Cardiac septum (tissue), 1 donor: ENCODE measurements at places on chromosomes 5 and 9.

DNA sequence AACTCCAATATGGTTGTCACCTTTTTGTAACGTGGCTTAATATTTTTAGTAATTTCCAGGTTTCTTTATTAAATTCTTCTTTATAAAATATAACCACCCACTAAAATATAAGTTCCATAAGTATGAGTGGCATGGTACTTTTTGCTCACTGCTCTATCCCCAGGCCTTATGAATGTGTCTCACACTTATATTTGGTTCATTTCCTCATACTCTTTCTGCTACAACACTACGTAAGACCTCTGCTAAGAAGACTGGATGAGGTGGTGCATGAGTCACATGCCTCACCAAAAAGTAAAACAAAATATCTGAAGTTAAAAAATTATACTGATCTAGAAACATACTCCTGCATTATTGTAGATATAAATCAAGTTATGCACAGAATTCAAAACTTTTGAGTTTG lies 400.9 kb downstream of the HCN1 start:
- DNase-seq, result no peak

GRCh38 chr5:172164769-172165212 lies 23.2 kb downstream of the STK10 start:
- no peak for DNase-seq

- DNase-seq, result no peak
Observed at GRCh38 chr5:137560420-137560819, 61.3 kb upstream of the SPOCK1 start.

- DNase-seq, result no peak
Observed at GRCh38 chr5:135426102-135427082, 20.8 kb downstream of the DCANP1 start.

DNA sequence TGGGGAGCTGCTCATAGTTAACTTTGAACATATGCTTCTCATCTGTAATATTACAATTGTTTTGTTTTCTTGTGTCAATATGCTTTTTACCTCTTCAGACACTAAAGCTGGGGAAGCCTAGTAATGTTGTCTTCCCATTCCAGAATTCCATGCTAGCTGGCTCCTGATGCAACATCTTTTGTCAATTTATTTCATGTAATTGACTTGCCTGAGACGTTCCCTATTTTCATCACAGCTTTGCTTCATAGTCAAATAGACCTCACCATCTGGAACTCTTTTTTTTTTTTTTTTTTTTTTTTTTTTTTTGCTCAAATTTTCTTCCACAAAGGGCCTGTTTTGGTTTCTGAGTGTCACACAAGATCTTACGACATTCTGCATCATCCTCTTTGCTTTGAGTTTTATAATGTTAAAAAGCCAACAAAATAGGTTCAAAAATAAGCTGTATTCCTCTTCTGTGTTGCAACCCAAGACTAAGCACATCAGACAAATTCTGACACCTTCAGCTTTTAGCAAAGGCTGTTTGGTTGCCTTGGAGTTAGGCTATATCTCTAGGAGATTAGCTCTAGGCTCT lies 235.2 kb downstream of the NR3C1 start:
- no peak for DNase-seq

GRCh38 chr9:130078547-130078946 lies 24.8 kb downstream of the GPR107 start:
- no peak for DNase-seq

DNA sequence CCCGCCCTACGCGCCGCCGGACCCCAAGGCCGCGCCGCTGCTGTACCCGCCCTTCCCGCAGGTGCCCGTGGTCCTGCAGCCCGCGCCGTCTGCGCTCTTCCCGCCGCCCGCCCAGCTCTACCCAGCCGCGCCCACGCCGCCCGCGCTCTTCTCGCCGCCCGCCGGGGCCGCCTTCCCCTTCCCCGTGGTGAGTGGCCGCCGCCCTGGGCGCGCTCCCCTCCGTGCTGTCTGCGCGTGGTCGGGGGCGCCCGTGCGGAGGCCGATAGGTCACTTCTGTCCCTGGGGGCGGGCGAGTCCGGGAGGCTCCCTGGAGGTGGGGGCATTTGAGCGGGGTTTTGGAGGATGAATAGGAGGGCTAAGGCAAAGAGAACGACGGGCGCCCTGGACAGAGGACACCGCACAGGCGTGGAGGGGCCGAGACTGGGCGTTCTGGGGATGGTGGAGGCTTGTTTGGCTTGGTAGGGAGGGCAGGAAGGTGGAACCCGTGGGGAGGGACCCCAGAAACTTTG lies 9.6 kb downstream of the PRRT1B start:
- no peak for DNase-seq

DNA sequence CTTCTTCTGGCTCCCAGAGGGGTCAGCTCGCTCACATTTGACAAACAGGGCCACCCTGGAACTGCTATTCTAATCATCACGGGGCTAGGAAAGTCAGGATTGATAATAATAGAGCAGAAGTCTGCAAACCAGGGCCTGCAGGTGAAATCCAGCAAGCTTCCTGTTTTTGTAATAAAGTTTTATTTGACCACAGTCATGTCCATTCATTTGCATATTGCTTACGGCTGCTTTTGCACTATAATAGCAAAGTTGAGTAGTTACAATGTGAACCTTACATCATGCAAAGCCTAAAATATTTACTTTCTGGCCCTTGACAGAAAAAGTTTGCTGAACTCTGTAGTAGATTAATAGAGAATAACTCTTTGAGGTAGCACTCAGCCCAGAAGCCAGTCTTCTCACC lies 63.2 kb upstream of the CTXN3 start:
- no peak for DNase-seq

DNA sequence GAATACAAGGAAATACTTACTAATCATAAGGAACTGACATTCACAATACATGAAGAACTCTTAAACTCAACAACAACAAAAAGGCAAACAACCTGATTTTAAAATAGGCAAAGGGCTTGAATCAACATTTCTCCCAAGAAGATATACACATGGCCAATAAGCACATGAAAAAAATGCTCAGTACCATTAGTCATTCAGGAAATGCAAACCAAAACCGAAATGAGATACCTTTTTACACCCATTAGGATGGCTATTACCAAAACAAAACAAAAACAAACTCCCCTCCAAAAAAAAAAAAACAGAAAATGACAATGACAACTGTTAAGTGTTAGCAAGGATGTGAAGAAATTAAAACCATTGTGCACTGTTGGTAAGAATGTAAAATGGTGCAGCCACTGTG lies 104.1 kb upstream of the ZNF462 start:
- no peak for DNase-seq

DNA sequence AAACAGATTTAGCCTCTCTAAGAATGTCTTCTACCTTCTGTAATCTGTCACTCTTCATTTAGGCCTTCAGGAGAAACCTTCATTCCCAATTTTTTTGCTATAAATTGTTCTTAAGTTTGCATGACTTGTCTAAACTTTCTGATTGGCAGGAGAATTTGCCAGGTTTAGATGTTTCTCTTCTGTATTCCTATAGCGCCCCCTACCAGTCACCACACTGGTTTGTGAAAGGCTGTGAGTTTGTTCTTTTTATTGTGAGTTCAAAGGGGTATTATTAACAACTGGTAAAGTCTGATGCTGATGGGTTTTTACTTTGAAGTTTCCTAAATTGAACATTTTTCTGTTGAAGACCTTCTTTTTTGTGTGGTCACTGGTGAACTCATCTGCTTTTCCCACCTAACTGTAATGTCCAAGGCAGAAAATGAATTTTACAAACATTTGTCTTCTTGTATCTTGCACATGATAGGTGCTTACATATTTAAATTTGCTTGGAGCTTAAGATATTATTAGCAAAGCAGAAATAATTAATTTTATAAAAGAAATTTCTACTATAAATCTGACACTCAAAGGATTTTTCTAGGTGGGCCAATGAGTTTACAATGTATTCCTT lies 18.4 kb upstream of the F2RL2 start:
- DNase-seq, result no peak

- DNase-seq, result no peak
Observed at GRCh38 chr5:120913396-120913795, 449.3 kb downstream of the PRR16 start.

GRCh38 chr5:129384736-129385135 lies 75.4 kb upstream of the ADAMTS19 start:
- DNase-seq, result no peak

DNA sequence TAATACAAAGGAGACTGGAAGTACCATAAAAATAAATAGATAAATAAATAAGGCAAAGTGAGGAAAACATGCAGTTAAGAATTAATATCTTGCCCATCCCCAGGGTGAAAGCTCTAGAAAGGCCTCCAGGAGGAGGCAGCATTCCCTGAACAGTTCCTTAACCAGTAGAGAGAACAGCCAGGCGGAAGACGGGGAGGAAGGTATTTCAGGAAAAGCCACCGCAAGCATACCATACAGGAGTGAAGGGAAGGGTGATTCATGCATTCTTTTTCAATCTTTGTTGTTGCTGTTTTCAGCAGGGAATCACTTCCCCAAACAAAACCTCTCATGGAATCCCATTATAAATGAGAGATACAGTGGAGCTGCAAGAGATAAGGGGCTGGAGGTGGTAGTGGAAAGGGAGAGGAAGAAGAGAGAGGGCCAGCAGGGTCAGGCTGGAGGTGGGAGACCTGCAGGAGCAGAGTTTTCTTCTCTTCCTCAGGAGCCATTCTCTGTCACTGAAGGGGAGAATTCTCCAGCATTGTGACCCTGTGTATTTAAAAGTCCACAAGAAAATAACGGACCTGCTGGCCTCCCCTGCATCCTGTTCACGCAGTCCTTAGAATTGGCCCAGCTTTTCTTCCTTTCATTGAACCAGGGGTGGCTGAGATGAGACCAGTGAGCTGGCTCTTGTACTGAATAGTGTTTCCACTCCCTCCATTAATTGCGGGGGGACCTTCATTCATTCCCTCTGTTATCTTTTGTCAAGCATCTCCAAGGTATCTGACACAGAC lies 255.9 kb downstream of the FAM114A2 start:
- no peak for DNase-seq

DNA sequence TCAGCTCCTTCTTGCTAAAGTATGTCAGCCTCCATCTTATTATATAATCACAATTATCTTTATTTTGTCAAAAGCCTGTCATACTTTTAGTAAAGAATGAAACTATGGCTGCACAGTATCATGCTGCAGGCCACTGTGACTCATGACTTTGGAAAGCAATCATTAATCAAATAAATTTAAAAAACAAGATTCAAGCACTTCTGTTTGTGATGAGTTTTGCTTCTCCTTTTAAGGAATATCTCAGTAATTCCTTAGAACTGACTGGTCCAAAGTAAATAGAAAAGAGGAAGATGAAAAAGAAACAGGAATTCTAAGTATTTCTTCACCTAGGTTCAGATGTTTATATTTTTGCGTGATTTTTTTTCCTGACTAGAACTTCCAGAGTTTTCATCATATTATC lies 83.1 kb downstream of the EDIL3 start:
- no peak for DNase-seq

- no peak for DNase-seq
Observed at GRCh38 chr9:93491593-93492232, 38.3 kb upstream of the FAM120AOS start.

- DNase-seq, result no peak
Observed at GRCh38 chr9:75451045-75451444, 362.7 kb downstream of the OSTF1 start.

DNA sequence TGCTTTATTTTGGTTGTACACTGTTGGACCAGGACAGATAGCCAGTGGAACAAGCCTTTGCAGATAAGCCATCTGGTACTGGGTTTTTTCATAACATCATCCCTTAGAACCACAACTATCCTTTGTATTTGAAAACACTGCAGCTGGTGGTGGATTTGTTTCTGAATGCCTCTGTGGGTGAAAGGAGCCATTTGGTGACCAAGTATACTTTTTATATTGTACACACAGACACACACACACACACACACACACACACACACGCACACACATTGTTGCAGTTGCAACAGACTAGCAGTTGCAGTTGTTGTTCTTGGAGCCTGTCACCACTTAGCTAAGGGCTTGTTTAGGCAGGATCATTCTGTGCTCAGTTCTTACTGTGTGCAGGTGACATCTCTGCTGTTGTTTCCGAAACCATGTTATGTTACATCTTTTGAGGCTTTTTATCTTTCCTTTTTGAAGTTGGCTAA lies 22.9 kb upstream of the CAVIN4 start:
- DNase-seq, result no peak

- no peak for DNase-seq
Observed at GRCh38 chr9:23596913-23597634, 229.0 kb downstream of the ELAVL2 start.

GRCh38 chr5:52065182-52065581 lies 681.9 kb downstream of the ISL1 start:
- no peak for DNase-seq

GRCh38 chr5:96344678-96345577 lies 88.1 kb downstream of the PCSK1 start:
- no peak for DNase-seq

DNA sequence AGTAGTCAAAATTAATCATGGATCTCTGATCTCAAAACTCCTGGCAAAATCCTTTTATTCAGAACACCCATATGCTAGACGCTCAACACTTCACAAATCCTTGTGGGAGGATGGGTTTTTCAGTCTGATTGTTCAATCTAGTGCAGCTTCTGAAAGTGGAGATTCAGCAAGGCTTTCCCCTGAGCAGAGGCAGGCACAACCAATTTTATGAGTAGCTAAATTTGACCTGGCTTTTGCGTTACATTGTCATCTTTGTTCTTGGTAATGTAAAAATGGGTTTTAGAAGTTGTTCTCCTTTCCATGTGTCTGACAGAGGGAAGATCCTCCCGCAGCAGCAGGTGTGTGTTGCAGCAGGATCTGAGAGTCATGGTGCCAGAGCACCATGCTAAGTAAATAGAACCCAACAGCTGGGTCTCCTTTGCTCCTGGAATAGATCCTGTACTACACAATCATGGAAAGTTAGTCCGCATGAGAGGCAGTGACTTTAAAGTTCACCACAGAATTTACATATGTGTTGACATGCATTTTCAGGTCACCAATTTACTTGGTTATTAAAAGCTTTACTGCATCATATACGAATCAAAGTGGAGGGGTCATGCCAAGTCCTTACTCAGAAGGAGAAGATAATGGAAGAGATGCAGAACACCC lies 70.1 kb upstream of the MEF2C start:
- no peak for DNase-seq

- DNase-seq, result no peak
Observed at GRCh38 chr9:132239518-132239917, 77.7 kb downstream of the NTNG2 start.

- no peak for DNase-seq
Observed at GRCh38 chr9:2354856-2355696, 266.5 kb upstream of the VLDLR start.

DNA sequence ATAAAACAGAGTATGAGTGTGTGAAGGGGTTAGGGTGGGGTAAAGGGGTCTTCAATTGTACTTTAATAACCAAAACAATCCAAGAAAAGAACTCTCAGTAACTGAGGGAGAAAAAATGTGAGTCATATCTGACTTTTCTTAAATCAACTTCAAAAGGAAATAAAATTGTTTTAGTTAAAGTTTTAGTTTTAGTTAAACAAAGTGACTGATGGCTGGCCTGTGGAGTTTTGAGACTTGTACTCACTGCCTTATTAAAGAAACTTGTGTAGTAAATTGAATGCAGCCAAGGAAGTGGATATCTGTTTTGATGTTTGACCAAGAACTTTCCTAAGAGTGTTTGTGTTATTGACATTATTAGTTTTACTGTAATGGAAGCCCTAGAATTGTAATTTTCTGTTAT lies 2032.6 kb downstream of the MAT2B start:
- DNase-seq, result no peak

GRCh38 chr9:112366591-112366990 lies 13.3 kb upstream of the HSDL2 start:
- DNase-seq, result no peak

- DNase-seq, result no peak
Observed at GRCh38 chr9:73348471-73348870, 196.8 kb downstream of the ANXA1 start.

- no peak for DNase-seq
Observed at GRCh38 chr9:112839331-112839730, 51.3 kb downstream of the SLC46A2 start.
